Erythroblast (primary cell): ENCODE measurements at places on chromosomes 5 and 9.

- DNase-seq = no peak
Observed at GRCh38 chr5:112159435-112159834, 259.6 kb downstream of the EPB41L4A start.

GRCh38 chr5:10808347-10809226, 47.6 kb upstream of the DAP start:
- DNase-seq = no peak

GRCh38 chr5:6494939-6495338, 46.3 kb downstream of the UBE2QL1 start:
- no peak for DNase-seq

- DNase-seq = no peak
Observed at GRCh38 chr5:134570886-134571285, 45.4 kb downstream of the JADE2 start.

DNA sequence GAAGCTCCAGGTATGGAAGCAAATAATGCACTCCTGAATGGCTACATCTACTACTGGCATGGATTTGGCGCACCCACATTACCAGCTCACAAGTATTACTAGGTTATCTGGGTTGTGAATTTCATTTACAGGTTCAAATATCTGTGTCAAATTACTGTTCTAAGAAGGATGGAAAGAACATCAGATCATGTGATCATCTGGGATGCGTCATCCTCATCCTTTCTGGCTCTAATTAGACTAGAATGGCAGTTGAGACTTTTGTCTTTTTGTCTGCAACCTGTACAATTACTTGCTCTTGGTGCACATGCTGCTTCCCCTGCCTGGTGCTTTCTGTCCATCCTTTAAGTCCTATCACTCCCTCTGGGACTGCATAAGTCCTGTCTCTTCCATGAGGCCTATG, 64.1 kb downstream of the PJA2 start:
- no peak for DNase-seq

- DNase-seq = no peak
Observed at GRCh38 chr9:96854651-96855273, 448 bp upstream of the ZNF782 start.

GRCh38 chr5:139282197-139282557, 11.4 kb upstream of the MATR3 start:
- no peak for DNase-seq

DNA sequence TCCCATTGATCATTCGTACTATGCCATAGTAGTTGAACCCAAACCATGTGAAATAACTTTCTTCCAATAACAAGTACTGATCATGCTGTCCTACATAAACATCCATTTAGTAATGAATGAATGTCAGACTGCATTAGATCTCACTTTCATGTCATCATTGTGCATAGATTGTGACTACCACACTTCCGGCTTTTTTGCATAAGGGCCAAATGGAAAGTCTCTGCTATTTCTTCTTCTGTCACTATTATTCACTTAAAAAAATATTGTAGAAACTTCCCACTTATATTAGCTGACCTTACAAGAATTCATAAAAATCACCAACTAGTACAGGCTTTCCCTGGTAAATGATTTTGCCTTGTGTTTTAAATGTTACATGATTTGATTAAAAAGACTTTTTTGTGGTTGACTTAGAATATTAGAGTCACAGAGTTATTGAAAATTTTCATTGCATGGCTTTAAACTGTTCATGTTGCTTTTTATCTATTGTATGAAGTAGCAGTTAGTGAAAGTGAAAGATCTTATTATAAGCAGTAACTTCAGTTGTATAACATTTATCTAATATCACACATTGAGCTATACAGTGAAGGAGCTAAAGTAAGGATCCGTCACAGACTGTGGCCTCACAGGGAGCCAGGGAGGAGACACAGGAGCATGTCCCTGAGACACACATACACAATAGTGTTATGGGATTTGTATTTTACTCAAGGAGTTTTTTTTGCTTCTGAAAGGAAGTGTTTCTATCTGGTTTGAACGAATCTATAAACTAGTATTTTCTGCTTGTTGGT, 33.9 kb downstream of the LMNB1 start:
- peak; percentile 66 for DNase-seq

GRCh38 chr9:91177661-91178280, 183.9 kb downstream of the AUH start:
- DNase-seq = no peak

DNA sequence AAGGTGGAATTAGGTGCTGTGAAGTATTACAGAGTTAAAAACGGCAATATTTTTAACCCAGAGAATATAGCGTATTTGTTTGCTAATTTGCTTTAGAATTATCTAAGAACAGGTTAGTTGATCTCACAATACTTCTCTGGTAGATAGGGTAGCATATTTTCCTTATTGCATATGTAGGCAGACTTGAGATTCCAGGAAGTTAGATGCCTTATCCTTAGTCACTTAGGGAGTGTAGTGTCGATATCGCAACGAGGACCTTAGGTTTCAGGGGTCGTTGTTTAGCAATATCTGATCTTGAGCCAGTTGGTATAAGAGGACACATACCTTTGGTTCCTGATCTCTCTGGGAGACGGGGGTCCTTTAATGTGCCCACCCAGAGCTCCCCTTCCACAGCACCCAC, 28.5 kb upstream of the IL6ST start:
- DNase-seq = no peak

DNA sequence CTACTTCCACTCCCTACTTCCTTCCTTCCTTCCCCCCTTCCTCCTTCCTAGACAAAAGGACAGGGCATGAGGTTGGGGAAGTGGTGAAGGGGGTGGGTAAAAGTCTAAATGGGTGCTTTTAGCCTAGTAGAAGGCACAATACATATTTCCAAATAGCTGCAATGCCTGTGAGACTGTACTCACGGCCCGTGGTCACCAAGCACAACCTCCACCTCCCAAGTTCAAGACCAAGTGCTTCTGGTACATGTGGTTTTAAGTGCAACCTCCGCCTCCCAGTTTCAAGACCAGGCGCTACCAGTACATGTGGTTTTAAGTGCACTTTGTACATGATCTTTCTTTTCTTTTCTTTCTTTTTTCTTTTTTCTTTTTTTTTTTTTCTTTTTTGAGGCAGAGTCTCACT, 14.5 kb upstream of the NTNG2 start:
- DNase-seq = no peak

GRCh38 chr5:132334812-132335211, 34.7 kb upstream of the SLC22A5 start:
- no peak for DNase-seq
